ENCODE measurements at places on chromosomes 16 and 17.

DNA sequence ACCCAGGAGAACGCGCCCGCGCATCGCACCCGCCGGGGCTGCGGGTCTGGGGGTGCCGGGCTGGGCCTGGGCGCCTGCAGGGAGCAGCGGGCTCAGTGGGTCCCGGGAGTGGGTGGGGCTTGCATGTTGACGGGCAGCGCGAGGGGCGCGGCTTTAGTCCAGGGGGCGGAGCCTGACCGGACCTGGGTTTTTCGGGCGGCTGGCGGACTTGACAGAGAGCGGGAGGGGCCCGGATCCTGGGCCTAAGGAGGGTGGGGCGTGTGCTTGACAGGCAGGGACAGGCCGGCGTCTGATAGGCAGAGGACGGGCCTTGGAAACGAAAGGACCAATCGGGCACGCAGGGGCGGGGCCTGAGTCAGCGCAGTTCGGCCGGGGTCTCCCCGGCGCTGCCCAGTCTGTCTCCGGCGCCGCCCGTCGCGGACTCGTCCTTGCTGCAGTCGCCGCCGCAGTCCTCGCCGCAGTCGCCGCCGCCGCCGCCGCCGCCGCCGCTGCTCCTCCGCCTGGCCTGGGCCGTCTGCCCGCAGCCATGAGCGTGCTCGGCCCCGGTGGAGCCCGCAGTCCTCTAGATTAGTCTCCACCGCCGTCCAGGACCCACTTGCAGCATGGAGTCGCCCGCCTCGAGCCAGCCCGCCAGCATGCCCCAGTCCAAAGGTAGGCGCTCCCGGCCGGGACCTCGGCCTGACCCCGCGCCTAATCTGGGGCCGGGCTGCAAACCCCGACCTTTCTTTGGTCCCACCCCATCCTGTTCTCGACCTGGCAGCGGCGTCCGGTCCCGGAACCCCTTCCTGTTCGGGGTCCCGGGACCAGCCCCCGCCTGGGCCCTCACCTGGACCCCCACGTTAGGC is at the start of gene MAP2K3:
MAP2K3 (plus strand) TSS at position 393 of the 845 bp plus-strand sequence; CDS start at position 603, 210 bp downstream.
- peak; percentile 92 for DNase-seq

- no peak for DNase-seq
Observed at GRCh38 chr17:50147841-50148225, 2.6 kb downstream of the PPP1R9B start.

DNA sequence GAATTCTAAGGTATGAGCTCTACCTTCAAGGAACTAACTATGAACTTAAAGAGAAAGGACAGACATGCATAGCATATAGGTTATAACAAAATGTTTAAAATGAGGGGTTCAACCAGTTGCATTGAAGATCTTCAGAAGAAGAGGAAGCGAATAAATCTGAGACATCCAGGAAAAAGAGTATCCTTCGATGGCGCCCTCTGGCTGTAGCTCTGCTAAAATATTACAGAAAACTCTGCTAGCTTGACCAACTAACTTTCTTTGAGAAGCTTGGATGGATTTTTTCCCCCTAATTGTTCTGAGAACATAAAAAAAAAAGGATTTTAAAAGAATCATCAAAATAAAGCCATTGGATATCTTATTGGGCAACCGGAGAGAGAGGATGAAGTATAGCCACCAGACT is 659.9 kb upstream of the SOX9 start:
- DNase-seq: no peak

GRCh38 chr17:6485646-6486412 is 41.6 kb downstream of the PIMREG start:
- no peak for DNase-seq

- DNase-seq: no peak
Observed at GRCh38 chr16:13660807-13661206, 259.1 kb upstream of the ERCC4 start.
